Memory B cell (primary cell): ENCODE measurements at places on chromosomes 1 and 21.
A peak's percentile ranks its signal among the peaks of the same experiment; 100 is the strongest.

- peaks cover 2% of the 10 kb centered on the region for H3K27me3 ChIP-seq
- no peak for DNase-seq
- H3K4me1 ChIP-seq: peaks cover 21% of the 10 kb centered on the region
- H3K4me3 ChIP-seq: no peak overlapping the region
- H3K27ac ChIP-seq: no peak overlapping the region
Observed at GRCh38 chr1:59137276-59137615, 159.6 kb upstream of the FGGY start.

DNA sequence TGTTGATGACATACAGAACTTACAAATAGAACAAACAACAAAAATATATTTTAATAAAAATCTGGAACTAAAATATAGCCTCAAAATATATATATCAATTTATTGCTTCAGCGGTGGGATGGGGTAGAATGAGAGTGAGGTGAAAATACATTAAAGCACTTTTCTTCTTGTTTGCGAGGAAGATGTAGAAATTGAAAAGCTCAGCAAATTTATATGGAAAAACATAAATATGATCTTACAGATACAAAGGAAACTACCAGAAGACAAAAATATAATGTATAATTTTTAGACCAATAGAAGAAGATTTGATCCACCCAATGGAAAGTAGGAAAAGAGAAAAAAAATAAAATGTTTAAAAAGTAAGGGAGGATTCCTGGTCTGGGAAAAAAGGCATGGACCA is 372.2 kb downstream of the DISC1 start:
- H3K27me3 ChIP-seq: peaks cover 1% of the 10 kb centered on the region

- H3K27ac ChIP-seq: no peak overlapping the region
- no peaks in the 10 kb centered on the region for H3K4me1 ChIP-seq
- peaks cover 30% of the 10 kb centered on the region for H3K27me3 ChIP-seq
Observed at GRCh38 chr1:52225174-52225573, 83.3 kb downstream of the ZFYVE9 start.

GRCh38 chr1:117580882-117581281 is 25.0 kb upstream of the TENT5C start:
- peaks cover 3% of the 10 kb centered on the region for H3K27me3 ChIP-seq
- no peak overlapping the region for H3K4me3 ChIP-seq
- no peaks in the 10 kb centered on the region for H3K36me3 ChIP-seq
- peaks cover 9% of the 10 kb centered on the region for H3K4me1 ChIP-seq
- DNase-seq: no peak
- H3K27ac ChIP-seq: no peak overlapping the region

DNA sequence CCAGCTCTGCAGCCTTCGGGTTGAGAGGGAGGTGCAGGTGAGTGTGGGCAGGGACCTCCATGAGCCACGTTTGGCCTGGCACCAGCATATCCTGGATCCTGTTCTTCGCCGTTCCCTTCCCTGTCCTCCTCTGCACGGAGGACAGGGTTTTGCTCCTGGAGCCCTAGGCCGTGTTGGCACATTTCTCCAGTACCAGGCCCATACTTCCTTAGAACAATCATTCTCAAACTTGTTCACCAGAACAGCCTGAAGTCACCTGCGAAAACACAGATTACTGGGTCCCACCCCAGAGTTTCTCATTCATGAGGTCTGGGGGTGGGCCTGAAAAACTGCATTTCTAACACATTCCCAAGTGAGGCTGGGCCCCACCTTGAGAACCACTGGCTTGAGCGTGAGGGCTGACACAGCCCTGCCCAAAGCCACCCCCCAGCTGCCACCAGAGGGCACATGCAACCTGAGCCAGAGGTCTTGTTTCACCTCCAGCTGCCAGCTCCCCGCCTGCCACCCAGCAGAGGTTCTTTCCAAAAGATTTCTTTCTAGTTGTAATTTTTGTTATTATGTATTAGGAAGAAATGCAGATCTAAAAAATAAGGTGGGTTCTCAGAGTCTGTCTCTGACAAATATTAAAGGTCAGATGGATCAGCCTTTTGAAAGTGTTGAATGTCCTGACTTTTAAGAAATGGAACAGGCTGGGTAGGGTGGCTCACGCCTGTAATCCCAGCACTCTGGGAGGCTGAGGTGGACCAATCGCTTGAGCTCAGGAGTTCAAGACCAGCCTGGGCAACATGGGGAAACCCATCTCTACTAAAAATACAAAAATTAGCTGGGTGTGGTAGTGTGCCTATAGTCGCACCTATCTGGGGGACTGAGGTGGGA is 39.6 kb upstream of the LDLRAP1 start:
- peaks cover 12% of the 10 kb centered on the region for H3K36me3 ChIP-seq
- DNase-seq: peak; percentile 50
- H3K27me3 ChIP-seq: peaks cover 6% of the 10 kb centered on the region
- peaks cover 4% of the 10 kb centered on the region for H3K4me1 ChIP-seq
- no peak overlapping the region for H3K27ac ChIP-seq

GRCh38 chr21:17454315-17455027 is 58.4 kb upstream of the CXADR start:
- no peaks in the 10 kb centered on the region for H3K36me3 ChIP-seq
- H3K27me3 ChIP-seq: peaks cover 1% of the 10 kb centered on the region
- DNase-seq: no peak
- no peak overlapping the region for H3K4me3 ChIP-seq
- no peaks in the 10 kb centered on the region for H3K4me1 ChIP-seq

DNA sequence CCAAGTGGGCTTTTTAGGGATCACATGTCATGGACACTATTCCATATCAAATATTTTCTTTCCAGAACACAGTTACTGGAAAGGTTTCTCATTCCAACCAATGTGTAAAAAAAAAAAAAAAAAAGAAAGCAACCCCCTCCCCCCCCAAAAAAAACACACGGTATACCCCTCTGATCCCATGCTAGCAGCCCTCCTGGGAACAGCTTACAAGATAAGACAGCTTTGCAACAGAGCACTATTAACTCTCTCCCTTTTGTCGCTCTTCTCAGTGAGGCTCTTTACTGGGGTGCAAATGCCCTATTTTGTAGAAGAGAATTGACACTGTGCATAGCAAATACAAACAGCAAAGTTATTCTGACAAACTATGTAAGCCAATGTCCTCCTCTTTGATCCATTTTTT is 161.2 kb downstream of the NTMT2 start:
- H3K27ac ChIP-seq: no peak overlapping the region
- no peak for DNase-seq
- H3K27me3 ChIP-seq: peaks cover 3% of the 10 kb centered on the region
- no peaks in the 10 kb centered on the region for H3K36me3 ChIP-seq
- no peak overlapping the region for H3K4me3 ChIP-seq

GRCh38 chr21:39502631-39503030 is 50.9 kb downstream of the SH3BGR start:
- DNase-seq: no peak
- H3K27ac ChIP-seq: no peak overlapping the region
- H3K27me3 ChIP-seq: peaks cover 2% of the 10 kb centered on the region
- no peak overlapping the region for H3K4me3 ChIP-seq
- H3K36me3 ChIP-seq: peaks cover 5% of the 10 kb centered on the region

GRCh38 chr1:169460191-169460833 is 25.4 kb downstream of the SLC19A2 start:
- H3K27me3 ChIP-seq: peaks cover 12% of the 10 kb centered on the region
- no peak for DNase-seq
- H3K27ac ChIP-seq: no peak overlapping the region
- H3K4me3 ChIP-seq: no peak overlapping the region

GRCh38 chr1:193749868-193750267 is 563.5 kb upstream of the B3GALT2 start:
- H3K36me3 ChIP-seq: no peaks in the 10 kb centered on the region
- no peak for DNase-seq
- H3K27me3 ChIP-seq: peaks cover 3% of the 10 kb centered on the region
- no peak overlapping the region for H3K4me3 ChIP-seq
- no peak overlapping the region for H3K27ac ChIP-seq

DNA sequence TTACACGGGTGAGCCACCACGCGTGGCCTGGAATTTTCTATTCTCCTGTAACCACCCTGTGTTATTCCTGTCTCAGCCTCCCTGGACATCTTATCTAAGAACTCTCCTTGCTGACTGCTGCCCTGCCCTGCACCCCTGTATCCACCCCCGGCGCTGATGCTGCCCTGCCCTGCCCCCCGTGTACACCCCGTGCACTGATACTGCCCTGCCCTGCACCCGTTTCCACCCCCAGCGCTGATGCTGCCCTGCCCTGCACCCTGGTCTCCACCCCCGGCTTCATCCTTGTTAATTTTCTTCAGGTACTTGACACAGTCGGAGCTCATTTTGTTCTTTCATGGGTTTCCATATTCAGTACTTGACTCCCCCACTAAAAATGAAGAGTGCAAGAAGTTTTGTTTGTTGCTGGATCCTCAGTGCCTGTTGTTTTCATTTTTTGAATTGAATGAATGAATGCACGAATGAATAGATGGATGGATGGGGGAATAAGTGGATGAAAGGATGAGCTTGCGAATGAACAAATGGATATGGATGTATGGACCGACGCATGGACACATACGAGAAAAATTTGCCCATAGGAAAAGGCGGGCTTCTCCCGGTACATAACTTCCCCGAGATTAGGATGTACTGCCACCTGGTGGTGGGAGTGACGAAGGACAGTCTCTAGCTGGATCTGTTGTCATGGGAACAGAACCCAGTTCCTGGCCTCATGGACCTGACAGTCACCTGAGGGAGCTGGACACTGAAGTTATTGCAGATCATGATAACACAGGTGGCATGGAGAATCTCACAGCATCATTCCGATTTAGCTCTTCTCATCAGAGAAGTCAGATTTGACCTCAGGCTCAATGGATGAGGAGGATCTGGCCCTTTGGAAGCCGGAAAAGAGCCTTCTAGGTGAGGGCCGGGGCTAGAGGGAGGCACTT is 14.9 kb downstream of the AADACL4 start:
- H3K27me3 ChIP-seq: peaks cover 9% of the 10 kb centered on the region
- H3K4me1 ChIP-seq: peaks cover 5% of the 10 kb centered on the region
- peak; percentile 55 for DNase-seq
- no peak overlapping the region for H3K27ac ChIP-seq
- H3K4me3 ChIP-seq: no peak overlapping the region

- no peaks in the 10 kb centered on the region for H3K27me3 ChIP-seq
- no peaks in the 10 kb centered on the region for H3K36me3 ChIP-seq
- H3K27ac ChIP-seq: no peak overlapping the region
- H3K4me3 ChIP-seq: no peak overlapping the region
- no peak for DNase-seq
Observed at GRCh38 chr1:241527146-241527545, 5.0 kb upstream of the KMO start.

DNA sequence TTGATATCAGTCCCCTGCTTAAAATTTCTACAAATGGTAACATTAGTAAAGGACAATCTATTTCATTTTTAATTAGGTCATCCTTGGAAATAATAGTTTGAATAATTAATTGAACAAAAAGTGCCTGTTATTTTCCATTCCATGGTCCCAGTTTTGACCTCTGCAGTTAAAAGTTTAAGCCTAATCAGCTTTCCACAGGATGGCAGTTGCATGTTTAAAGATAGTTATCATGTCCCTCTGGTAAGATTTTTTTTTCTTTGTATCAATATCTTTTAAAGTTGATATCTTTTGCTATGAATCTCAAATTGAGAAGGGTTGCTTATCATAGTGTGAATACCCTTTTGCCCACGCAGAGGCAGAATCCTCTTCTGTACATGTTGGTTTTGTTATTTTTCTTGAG is 90.4 kb downstream of the HS2ST1 start:
- no peak overlapping the region for H3K4me3 ChIP-seq
- peaks cover 1% of the 10 kb centered on the region for H3K36me3 ChIP-seq
- H3K27me3 ChIP-seq: no peaks in the 10 kb centered on the region
- no peak for DNase-seq
- no peak overlapping the region for H3K27ac ChIP-seq

DNA sequence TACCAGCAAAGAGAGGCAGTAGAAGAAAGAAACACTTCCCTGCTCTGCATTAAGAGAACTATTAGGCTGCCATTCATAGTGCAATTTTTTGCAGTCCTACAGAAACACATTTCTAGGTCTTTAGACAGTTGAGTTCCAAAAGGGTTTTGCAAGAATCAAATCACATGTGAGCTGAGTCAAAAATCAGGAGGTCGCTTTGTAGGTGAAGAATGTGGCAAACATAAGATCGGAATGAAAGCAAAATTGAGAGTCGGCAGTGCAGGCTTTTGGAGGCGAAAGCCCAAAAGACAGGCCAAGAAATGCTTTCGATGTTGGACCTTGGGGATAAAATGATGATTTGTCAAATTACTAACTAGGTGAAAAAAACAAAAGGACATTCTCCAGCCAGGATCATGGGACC is 213.5 kb upstream of the NRIP1 start:
- H3K36me3 ChIP-seq: no peaks in the 10 kb centered on the region
- H3K27ac ChIP-seq: no peak overlapping the region
- no peaks in the 10 kb centered on the region for H3K4me1 ChIP-seq
- no peak overlapping the region for H3K4me3 ChIP-seq
- peaks cover 3% of the 10 kb centered on the region for H3K27me3 ChIP-seq
- no peak for DNase-seq

DNA sequence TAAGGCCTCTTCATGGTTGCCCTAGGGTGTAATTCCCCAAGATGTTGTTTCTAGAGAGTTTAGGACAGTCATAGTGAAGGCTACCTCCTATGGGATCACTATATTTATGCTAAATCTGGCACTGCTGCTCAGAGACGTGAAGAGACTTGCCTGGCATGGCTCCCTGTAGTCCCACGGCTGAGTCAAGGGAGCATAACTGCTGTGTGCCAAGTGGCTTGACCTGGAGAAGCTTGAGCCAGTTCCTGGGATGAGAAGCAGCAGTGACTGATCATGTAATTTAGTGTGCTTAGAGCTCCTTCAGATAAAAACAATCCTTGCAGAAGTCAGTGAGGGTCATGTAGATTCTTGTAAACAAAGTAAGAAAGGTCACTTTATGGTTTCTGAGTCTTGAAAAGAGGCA is 68.9 kb upstream of the TSPAN2 start:
- peaks cover 3% of the 10 kb centered on the region for H3K27me3 ChIP-seq
- no peak for DNase-seq
- H3K4me3 ChIP-seq: no peak overlapping the region
- no peaks in the 10 kb centered on the region for H3K4me1 ChIP-seq

DNA sequence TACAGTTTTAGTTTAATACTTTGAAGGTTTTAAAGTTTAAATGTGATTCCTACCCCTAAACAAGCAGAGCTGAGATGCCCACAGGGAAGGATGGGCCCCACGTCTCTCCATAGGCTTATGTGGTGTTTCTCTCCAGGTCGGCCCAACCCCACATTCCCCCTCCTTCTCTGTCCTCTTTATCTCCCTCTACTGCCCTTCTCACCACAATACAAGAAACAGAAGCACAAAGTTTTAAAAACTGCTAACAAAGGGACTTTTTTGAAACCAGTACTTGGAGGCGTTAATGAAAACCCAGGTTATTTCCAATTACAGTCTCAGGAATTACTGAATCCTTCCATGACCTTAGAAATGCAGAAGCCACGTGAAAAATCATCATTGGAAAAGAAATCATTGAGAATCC is 324.0 kb downstream of the NTNG1 start:
- H3K27ac ChIP-seq: no peak overlapping the region
- H3K27me3 ChIP-seq: no peaks in the 10 kb centered on the region
- H3K36me3 ChIP-seq: peaks cover 1% of the 10 kb centered on the region

DNA sequence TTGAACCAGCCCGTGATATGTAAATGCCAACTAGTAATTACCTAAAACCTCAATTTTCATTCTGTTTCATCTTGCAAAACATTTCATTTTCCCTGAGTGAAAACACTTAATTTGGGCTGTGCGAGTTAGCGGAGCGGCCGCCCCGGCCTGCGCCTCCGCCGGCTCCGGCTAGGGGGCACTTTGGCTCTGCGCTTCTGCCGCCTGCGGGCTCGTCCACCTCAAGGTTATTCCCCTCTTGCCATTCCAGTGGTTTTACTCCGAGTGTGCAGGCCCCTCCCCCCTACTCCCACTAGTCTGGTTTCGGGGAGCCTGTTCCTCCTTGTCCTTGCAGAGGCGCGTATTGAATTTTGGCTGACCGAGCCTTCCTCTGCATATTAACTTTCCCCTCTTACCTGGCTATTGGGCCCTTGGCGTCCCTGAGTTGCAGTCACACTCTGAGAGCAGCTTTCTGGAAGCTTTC is 55.6 kb downstream of the PEX14 start:
- peaks cover 10% of the 10 kb centered on the region for H3K4me1 ChIP-seq
- H3K36me3 ChIP-seq: peaks cover under 1% of the 10 kb centered on the region
- H3K27me3 ChIP-seq: no peaks in the 10 kb centered on the region
- no peak for DNase-seq
- H3K4me3 ChIP-seq: no peak overlapping the region
- no peak overlapping the region for H3K27ac ChIP-seq
